ENCODE measurements at places on chromosomes 16 and 17.
A peak's percentile ranks its signal among the peaks of the same experiment; 100 is the strongest.

- DNase-seq = peak; percentile 86
These were observed 98.3 kb downstream of the PITPNC1 start for GRCh38 chr17:67475161-67475937.

DNA sequence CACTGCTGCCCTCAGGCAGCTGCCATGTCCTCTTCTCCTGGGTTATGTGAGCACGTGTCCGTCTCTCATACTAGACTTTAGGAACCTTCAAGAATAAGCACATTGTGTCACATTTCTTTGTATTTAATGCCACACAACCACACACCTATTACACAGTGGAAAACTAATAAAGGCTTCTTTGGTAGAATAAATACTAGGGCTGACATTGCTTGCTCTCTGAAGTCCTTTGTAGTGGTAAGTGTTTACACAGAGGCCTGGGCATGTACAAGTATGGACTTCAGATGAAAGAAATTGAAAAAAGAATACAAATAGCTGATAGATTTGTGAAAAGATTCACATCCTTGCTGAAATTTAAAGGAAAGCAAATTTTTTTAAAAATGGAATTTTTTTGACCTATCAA is 188.1 kb upstream of the CCL2 start:
- DNase-seq = no peak

- DNase-seq = no peak
These were observed 10.5 kb downstream of the ST3GAL2 start for GRCh38 chr16:70428178-70428998.

GRCh38 chr16:28136751-28137434 is 73.4 kb upstream of the GSG1L start:
- no peak for DNase-seq

GRCh38 chr17:27379888-27380533 is 76.2 kb upstream of the KSR1 start:
- DNase-seq = no peak

DNA sequence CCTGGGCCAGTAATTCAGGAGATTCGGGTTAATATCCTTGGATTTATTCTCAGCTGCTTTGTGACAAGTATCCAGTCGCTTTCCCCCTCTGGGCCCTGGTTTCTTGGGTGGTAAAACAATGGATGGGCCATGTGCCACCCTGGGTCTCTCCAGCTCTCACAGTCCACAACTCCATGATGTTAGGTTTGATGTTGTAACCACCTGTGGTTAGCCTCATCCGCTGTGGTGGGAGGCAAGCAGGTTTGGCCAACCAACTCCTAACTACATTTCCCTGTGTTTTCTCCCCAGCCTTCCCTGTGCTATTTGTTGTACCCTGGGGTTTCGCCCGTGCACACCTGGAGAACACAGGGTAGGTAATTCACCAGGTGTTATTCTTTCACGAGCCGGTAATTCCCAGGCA is 35.1 kb downstream of the GLP2R start:
- no peak for DNase-seq

GRCh38 chr17:37691807-37692206 is 48.6 kb upstream of the DDX52 start:
- no peak for DNase-seq

DNA sequence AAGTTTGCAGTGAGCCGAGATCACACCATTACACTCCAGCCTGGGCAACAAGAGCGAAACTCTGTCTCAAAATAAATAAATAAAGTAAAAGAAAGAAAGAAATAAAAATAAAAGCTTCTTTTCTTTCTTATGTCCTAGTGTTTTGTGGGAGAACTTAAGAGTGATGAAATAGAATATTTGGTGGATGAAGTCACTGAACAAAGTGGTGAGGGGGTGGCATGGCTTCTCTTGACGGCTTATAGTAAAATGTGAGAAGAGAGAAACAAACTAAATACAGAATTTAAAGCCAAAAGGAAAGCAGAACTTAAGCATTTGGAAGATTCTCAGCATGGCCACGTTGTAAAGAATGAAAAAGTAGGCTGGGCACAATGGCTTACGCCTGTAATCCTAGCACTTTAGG is 15.3 kb downstream of the SGF29 start:
- no peak for DNase-seq

DNA sequence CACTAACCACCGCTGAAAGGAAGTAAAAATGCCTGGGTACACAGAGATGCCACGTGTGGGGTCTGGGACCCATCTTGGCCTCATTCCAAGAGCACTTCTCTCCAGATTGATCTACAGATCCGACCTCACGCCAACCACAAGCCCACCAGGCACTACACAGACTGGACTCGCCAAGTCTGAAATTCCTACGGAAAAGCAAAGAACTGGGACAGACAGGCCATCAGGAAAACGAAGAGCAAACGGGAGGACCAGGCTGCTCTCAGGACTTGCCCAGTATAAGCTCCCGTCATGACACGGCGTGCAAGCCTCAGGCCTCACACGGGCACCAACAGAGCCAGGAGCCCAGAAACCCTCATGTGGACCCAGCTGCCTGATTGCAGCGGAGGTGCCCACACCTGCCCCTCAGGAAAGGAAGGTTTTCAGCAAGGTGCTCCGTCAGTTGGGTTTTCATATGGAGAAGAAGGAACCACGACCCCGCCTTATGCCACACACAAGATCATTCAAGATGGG is 20.1 kb upstream of the C16orf95 start:
- no peak for DNase-seq

DNA sequence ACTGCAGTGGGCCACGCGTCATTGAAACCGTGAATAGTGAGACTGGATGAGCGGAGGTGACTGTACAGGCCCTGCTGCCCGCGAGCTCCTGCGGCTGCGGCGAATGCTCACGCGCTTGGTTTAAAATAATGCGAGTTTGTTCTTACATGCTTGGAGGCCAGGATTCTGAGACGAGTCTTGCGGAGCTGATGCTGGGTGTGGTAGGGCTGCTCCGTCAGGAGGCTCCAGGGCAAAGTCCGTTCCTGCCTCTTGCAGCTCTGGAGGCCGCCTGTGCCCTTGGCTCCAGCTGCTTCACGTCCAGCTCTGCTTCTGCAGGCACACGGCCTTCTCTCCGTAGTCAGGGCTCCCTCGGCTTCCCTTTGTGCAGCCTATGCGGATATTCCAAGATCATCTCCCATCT is 9.5 kb downstream of the ACSF3 start:
- no peak for DNase-seq

- no peak for DNase-seq
These were observed 253.2 kb downstream of the PRKCA start for GRCh38 chr17:66555605-66556004.

DNA sequence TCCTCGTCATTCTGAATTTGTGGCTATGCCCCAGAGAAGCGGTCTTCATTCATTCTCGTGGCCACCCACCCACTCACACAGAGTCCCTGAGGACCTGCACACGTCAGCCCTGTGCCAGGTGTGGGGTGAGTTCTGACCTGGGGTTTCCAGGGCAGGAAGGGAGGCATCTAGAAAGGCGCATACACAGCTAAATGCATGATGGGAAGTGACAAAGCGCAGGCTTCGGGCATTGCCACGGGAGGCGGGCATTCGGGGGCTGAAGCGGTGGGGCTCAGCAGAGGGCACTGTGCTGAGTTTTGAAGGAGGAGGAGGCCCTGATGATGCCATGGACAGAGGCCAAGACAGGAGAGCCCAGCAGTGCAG is 10.9 kb downstream of the UBALD2 start:
- DNase-seq = no peak

- DNase-seq = no peak
These were observed 42.8 kb downstream of the SRCIN1 start for GRCh38 chr17:38562903-38563302.

DNA sequence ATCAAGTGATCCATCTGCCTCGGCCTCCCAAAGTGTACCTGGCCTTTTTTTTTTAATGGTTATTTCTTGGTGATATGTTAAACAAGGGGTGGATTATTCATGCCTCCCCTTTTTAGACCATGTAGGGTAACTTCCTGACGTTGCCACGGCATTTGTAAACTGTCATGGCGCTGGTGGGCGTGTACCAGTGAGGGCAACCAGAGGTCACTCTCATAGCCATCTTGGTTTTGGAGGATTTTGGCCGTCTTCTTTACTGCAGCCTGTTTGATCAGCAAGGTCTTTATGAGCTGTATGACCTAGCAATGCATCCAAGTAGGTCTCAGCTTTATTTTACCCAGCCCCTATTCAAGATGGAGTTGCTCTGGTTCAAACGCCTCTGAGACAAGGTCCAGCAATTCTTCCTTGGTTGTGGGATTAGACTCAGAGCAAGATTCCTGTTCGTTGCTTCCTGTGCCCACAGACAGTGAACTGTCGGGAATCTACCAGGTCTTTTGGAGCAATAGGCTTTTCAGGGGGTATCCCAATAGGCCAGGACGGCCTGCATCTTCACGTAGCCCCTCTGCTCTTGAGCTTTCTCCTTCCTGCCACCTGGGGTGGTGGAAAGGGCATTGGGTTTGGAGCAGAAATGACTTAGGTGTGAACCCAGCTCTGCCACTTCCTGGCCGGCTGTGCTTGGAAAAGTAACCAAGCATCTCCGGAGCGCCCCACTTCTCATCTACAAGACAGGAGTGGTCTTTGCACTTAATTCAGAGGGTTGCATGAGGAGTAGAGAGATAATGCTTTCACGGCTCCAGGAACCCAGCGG is 52.9 kb upstream of the SEC14L1 start:
- no peak for DNase-seq

GRCh38 chr16:66552286-66553177 is at the start of gene CKLF:
Gene CKLF, plus strand, starts transcription at chr16:66552576. Its CDS starts 140 bp downstream, at chr16:66552716.
- DNase-seq = peak; percentile 35

DNA sequence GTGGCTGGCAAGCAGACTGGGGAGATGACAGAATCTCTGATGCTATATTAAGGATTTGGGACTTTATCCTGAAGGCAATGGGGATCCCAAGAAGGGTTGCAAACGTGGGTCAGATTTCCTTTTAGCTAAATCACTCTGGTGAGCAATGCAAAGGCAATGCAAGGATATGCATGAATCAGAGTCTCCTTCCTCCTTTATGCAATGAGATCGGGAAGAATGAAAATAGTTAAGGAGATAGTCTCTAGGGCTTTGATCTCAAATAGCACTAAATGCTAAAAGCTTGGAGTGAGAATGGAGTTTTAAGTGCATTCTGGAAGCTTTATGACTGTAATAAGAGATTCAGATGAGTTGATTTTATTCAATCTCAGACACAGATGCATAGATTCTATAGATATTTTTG is 27.2 kb upstream of the SHISA9 start:
- DNase-seq = no peak

- DNase-seq = no peak
These were observed 36.9 kb downstream of the CIBAR2 start for GRCh38 chr16:85075236-85075924.

- DNase-seq = no peak
These were observed 32.0 kb downstream of the CDH13 start for GRCh38 chr16:82658796-82659195.

DNA sequence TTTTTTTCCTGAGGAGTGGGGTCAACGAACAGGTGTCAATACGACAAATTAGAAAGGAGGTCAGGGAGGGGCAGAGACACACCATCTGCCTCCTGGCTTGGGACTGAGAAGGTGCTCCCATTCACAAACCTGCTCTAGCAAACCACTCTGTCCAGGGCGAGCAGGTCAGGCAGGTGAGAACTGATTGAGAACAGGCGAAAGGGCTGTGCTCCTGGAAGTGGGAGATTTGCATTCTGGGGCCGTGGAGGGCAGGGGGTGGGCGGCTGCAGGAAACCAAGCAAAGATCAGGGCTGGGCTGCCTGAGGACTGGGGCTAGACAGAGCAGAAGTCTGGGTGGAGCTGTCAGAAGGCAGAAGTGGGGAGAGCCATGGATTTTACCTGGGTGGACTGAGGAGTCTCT is 98.9 kb upstream of the NLRP1 start:
- no peak for DNase-seq

GRCh38 chr16:86443508-86444147 is 66.7 kb upstream of the FOXF1 start:
- DNase-seq = no peak

DNA sequence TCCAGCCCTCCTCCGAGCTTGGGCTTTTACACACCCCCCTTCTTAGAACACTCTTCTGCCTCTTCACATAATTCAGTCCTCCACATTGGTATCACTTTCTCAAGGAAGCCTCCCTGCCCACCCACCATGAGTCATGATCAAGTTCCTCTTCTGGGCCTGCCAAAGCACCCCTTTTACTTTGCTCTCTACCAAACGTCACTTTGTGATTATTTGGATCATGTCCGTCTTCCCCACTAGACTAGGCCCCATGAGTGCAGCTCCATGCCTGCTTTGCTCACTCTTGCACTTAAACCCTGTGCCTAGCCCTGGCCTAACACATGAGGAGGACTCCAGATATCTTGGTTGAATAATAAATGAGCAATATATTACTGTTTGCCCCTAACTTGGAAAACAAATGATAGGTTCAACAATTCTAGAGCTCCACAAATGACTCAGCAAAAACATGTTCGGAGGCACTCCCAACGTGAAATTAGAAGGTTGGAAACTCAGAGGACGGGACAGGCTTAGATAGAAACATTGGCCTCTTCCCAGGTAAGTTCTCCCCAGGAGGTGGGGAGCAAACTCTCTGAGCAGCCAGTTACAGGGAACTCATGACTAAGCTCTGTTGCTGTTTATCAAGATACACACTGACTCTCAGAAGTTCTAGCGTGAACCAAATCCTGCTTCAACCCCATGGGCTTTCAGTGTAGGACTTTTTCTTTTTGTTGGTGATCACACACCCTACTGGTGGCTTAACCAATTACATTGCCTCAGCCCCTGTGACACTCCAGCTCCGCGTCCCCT is 28.3 kb downstream of the G6PC1 start:
- peak; percentile 39 for DNase-seq

DNA sequence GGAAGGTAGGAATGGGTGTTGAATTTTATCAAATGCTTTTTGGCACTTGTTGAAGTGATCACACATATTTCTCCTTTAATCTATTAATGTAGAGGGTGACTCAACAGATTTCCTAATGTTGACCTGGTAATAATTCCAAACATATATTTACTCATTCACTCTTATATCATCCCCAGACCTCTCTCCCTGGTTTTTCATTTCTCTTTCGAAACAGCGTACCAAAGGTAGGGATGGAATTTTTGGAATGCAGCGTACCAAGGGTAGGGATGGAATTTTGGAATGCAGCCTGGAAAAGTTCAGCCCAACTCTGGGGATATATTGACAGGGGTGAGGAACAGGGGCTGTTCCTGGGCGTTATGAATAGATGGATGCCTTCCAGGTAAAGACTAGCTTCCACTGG is 7.3 kb downstream of the KIF18B start:
- no peak for DNase-seq

DNA sequence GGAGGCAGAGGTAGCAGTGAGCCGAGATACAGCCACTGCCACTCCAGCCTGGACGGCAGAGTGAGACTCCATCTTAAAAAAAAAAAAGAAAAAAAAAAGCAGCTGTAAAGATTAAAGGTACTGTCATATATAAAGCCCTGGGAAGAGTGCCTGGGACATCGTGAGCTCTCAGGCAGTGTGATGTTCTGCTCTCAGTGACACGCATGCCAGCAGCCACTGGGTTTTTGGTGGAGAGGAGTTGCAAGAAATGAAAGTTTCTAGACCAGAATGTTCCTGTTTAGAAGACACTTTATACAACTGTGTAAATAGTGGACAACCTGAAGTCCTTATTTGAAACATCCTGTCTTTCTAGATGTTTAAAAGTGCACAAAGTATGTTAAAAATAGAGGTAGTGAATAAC is 213.2 kb downstream of the IRF8 start:
- DNase-seq = no peak

- no peak for DNase-seq
These were observed at the start of gene ABCC1 for GRCh38 chr16:15949210-15950160. Gene ABCC1, plus strand, starts transcription at chr16:15949616. Its CDS starts 136 bp downstream, at chr16:15949752.

All from NCI-H2081 treated with DMSO at 0.1 percent for 48 hours (cell line).